Stimulated activated CD8-positive, alpha-beta memory T cell treated with anti-CD3 and anti-CD28 coated beads, Interleukin-12 subunit alpha, Interleukin-12 subunit beta, amount 100 ng/mL, for 1 hour (primary cell): ENCODE measurements at places on chromosomes 2 and 18.

DNA sequence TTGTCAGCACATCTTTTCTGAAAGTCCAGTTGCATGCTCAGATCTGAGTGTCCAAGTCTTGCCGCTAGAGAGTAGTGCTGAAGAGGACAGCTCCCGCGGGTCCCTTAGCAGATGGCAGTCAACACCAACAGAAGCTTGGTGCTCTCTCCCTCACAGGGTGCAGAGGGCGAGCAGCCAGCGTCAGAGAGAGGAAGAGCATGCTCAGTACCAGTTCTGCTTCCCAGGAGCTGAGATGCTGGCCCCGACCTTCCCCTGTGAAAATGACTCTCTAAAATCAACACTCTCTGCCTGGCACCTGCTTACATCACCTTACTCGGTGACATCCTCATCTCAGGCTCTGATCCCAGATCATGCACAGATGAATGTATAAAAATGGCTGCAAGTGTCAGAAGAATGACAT is 86.0 kb upstream of the TWIST2 start:
- no peak for DNase-seq

GRCh38 chr2:145076085-145076484 is 556.2 kb upstream of the ZEB2 start:
- no peak for DNase-seq

- no peak for DNase-seq
Observed at GRCh38 chr2:97911206-97911921, 84.4 kb downstream of the TMEM131 start.

- no peak for DNase-seq
Observed at GRCh38 chr18:3721771-3722648, 272.0 kb downstream of the TGIF1 start.

DNA sequence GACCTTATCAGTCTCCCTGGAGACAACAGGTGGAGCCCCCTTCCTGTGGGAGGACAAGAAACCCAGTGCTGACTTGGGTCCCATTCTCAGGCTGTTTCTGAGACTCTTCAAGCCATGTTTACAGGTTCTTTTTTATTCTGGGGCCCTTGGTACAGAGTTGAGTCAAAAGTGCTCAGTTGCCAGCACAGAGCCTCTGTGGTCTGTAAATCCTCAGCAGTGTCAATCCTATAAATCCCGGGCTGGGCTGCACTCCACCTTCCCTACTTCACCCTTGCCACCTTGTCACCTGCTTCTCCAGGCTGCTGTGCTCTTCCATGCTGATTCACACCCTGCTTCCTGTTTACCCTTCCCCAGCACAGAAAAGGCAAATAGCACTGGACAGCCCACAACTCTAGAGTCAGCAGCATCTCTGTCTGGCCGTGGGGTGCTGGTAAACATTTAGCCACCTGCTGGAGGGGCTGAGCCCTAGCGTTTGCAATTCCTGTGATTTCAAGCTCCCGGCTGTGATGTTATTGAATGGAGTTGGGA is 74.7 kb downstream of the TNFRSF11A start:
- DNase-seq: no peak

- no peak for DNase-seq
Observed at GRCh38 chr2:70779911-70780545, 10.4 kb downstream of the FIGLA start.

- DNase-seq: no peak
Observed at GRCh38 chr2:10196110-10196892, 73.8 kb downstream of the RRM2 start.

GRCh38 chr2:190583507-190584337 is 49.2 kb upstream of the NEMP2 start:
- no peak for DNase-seq

DNA sequence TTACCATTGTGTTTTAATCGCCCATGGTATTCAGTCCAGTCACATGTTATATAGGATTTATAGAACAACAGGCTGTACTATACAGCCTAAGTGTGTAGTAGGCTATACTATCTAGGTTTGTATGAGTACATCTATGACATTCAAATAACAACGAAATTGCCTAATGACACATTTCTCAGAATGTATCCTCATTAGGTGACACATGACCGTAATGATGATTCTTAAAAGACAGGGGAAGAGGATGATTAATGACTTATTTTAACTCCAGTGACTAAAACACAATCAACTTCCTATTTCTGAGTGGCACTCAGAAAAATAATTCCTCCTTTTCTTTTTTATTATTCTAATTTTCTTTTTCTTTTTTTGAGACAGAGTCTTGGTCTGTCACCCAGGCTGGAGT is 63.0 kb upstream of the ACSL3 start:
- DNase-seq: no peak

DNA sequence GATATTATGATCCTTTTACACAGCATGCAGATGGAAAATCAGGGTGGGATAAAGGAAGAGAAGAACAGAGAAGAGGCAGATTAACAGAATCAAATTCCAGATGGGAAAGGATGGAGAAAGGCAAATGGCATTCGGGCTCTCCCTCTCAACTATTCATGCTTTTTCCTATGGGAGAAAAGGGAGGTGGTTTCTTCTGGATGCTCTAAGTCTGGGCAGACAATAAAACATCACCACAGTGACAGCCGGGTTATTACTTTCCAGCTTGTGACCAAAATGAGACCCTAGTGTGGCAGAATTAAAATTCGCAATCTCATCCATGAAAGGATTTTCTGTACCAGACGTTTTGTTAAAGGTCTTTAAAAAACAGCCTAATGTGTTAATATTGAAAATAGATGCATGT is 440.7 kb downstream of the RND3 start:
- no peak for DNase-seq

- no peak for DNase-seq
Observed at GRCh38 chr2:67462738-67463496, 65.8 kb downstream of the ETAA1 start.

- DNase-seq: no peak
Observed at GRCh38 chr2:19810637-19811036, 91.1 kb downstream of the TTC32 start.

- DNase-seq: no peak
Observed at GRCh38 chr18:48167897-48168253, 237.4 kb upstream of the SMAD2 start.

DNA sequence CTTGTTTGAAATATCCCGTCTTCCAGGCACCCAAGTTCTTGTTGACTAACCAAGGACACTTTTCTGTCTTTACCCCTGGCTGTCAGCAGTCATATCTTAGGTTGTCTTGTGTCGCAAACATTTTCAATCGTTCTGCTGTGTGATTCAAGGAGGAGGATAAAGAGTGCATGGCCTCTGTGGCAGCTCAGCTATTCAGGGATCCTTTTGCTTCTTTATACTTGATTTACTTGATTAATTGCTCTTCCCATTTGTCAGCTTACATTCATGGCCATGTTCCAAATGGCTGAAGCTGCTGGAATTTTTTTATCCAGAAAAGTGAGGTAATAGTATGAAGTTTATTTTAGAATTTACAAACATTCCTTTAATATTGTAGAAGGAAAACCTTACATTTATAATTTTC is 97.3 kb upstream of the FZD5 start:
- no peak for DNase-seq

DNA sequence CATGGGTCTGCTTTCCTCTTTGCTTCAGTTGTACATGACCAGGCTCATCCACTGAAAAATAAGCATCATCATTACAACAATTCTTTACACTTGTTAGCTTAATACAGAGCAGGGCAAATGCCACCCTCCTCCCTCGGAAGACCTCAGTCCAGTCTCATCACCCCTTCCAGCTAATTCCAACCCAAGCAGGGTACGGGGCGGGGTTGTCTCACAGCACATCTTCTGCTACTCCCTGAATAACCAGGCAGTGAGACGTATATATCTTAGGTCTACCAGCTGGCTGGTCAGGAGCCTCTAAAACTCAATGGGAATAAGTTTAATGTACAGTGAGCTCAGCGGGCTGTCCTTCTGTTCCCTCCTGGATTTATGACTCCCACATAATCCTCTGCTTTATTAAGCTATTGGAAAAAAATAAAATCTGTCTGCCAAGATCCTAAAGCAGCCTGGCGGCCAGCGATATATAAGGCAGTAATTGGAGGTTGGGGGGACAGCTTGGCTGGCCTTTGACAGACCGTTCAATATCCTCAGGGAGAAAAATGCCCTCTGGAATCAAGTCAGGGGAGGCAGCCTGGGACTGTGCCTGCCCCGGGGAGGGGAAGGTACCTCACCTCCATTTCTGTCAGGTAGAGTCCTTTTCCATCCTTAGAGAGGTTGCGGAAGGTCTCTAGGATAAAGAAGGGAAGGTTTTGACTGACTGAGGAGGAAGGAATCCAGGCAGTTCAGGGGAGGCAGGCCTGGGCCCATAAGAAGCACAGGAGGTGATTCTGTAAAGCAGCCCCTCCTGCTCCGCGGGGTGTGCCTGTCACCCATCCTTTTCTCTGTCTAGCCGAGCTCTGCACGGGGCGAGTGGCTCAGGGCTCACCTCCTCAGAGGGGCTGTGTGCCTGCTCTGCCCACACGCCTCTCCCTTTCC is 76.3 kb downstream of the CAPN13 start:
- no peak for DNase-seq

GRCh38 chr2:100632037-100632436 is 69.2 kb downstream of the PDCL3 start:
- DNase-seq: no peak

GRCh38 chr18:27750923-27751322 is 426.0 kb downstream of the CDH2 start:
- DNase-seq: no peak

- no peak for DNase-seq
Observed at GRCh38 chr2:152622219-152622618, 95.0 kb downstream of the PRPF40A start.

DNA sequence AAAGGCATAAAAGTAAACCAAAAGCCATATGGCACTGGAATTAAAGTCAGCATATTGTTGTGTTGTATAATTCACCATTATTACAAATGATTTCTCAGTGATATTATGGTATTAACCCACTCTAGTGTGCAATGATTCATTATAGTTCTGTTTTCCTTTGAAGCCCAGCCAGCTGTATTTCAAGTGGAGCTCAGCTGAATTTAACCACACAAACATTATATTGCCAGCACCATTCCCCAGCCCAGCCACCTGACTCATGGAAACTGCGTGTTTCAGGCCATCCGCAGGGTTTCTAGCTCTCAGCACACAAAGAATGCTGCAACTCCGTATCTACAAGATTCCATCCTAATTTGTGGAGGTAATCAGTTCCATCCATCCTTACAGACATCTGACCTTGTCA is 166.8 kb upstream of the CHAC2 start:
- DNase-seq: no peak

- no peak for DNase-seq
Observed at GRCh38 chr2:24576617-24577016, 85.6 kb downstream of the NCOA1 start.

GRCh38 chr2:16127276-16127940 is 187.1 kb downstream of the MYCN start:
- DNase-seq: no peak

- no peak for DNase-seq
Observed at GRCh38 chr2:203997481-203997880, 60.9 kb downstream of the ICOS start.

- DNase-seq: no peak
Observed at GRCh38 chr2:121591199-121591598, 58.1 kb downstream of the CLASP1 start.

DNA sequence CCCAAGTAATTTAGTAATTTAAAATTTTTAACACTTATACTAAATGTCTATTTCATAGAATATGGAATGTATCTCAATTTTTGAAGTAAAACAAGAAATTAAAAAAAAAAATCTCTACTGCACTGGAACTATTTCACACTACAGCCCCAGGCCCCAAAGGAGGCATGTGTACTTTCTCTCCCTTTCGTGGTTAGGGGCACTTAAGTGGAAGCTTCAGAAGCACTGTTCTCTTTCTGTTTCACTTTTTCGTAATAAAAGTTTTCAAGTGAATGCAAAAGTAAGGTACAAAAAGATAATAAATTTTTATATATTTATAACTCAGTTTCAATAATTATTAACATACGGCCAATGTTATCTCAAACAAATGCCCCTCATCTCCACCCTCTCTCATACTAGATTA is 123.8 kb upstream of the STON1 start:
- no peak for DNase-seq

DNA sequence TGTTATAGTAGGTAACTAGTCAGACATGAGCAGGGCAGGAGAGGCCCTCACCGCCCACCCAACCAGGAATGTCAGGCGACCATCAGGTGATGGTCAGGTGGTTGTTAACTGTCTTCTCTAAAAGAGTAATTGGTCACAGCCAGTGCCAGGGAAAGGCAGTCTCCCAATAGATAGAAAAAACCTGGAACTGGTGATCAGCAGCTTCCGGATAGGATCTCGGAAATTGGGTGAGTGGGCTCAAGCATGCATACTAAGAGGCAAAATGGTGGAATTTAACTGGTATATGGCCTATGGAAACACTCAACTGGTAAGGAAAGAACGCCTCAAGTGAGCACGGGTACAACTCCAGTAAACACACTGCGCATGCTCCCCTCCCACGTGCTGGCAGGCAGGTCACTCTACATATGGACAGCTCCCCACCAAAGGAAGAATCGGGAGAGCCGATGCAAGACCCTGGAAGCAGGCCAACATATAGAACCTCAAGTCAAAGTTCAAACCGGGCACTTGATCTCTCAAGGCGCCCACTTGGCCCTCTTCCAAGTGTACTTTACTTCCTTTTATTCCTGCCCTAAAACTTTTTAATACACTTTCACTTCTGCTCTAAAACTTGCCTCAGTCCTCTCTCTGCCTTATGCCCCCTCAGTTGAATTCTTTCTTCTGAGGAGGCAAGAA is 43.5 kb upstream of the TMEM131 start:
- DNase-seq: no peak

DNA sequence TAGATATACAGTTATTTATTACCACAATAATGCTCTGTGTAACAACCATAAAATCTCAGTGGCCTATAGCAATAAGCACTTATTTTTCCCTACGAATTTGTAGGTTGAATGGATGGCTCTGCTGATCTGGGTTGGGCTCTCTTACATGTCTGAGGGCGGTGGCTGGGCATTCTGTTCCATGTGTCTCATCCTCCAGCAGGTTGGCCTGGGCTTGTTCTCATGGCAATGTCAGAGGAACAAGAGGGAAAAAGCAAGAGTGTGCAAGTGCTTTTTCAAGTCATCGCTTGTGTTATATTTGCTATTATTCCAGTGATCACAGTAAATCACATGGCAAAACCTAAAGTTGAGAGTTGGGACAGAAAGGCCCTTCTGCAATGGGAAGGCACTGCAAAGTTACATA is 30.4 kb upstream of the MYO3B start:
- DNase-seq: no peak
